ENCODE measurements at places on chromosomes 5 and 9. TPM values are rescaled to one million over a fixed set of nuclear protein-coding genes. Genes with fewer than 3 reads are reported as not detected.

FBP2 gene
- not detected for total RNA-seq

IL9 gene
- not detected for total RNA-seq

WDR36 gene
- 36.2 TPM for total RNA-seq

PCDHB6 gene
- total RNA-seq, result 3.7 TPM

- DNase-seq, result no peak
These were observed 140.8 kb upstream of the ADAMTSL1 start for GRCh38 chr9:18333157-18333556.

BHMT gene
- total RNA-seq, result 0.64 TPM

TLX3 gene
- total RNA-seq, result 5.2 TPM

GRCh38 chr9:87256973-87257372 lies 240.7 kb upstream of the DAPK1 start:
- DNase-seq, result no peak

- no peak for DNase-seq
These were observed 872.8 kb upstream of the CDH9 start for GRCh38 chr5:27911216-27911615.

RAB3C gene
- 62.0 TPM for total RNA-seq

- no peak for DNase-seq
These were observed 816.2 kb upstream of the GRAMD2B start for GRCh38 chr5:125607018-125607417.

SVEP1 gene
- total RNA-seq, result 12.1 TPM

SPATA31D4 gene
- not detected for total RNA-seq

CRHBP gene
- 0.64 TPM for total RNA-seq

SPATA31A3 gene
- total RNA-seq, result not detected

- DNase-seq, result no peak
These were observed 201.8 kb upstream of the MPDZ start for GRCh38 chr9:13481274-13481673.
